Effector memory CD4-positive, alpha-beta T cell (primary cell): ENCODE measurements at places on chromosomes 1 and 21.

- no peak for DNase-seq
Measured at GRCh38 chr1:70486676-70487458, 75.8 kb downstream of the CTH start.

- DNase-seq = no peak
Measured at GRCh38 chr1:7608628-7609305, 162.3 kb upstream of the VAMP3 start.

DNA sequence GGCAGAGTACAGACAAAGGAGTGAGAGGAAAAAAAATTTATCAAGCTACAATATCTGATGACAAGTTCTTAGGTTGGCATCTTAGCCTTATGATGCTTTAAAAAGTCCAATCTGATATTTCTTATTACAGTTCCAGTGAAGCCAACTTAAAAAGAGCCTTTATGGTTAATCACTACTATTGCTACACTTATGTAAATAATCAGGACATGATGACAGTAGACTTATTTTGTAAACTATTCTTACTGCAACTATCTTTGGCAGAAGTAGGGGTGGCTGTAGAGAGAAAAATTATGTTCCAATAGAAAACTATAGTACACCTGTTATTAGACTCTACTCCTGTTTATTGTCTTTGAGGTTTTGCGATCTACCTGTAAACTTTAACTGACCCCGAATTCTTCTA lies 25.8 kb upstream of the NUF2 start:
- DNase-seq = no peak

GRCh38 chr1:12757836-12758235 lies 11.8 kb downstream of the CFAP107 start:
- no peak for DNase-seq

GRCh38 chr1:119431836-119432235 lies 16.9 kb downstream of the HSD3B2 start:
- no peak for DNase-seq

DNA sequence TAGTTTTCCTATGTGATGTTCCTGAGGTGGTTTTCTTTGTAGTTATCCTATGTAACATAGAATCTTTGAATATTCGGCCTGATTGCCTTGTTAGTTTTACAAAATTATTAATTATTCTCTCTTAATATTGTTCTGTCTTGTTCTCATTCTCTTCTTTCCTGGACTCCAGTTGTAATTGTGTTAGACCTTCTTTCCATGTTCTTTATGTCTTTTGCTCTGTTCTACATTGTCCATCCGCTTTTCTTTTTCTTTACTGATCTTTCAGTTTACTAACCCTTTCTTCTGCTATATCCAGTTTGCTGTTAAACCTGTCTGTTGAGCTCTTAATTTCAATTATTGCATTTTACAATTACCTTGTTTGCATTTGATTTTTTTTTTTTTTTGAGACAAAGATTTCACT lies 89.3 kb downstream of the PEX14 start:
- no peak for DNase-seq

- no peak for DNase-seq
Measured at GRCh38 chr1:91583326-91583755, 82.7 kb downstream of the CDC7 start.

DNA sequence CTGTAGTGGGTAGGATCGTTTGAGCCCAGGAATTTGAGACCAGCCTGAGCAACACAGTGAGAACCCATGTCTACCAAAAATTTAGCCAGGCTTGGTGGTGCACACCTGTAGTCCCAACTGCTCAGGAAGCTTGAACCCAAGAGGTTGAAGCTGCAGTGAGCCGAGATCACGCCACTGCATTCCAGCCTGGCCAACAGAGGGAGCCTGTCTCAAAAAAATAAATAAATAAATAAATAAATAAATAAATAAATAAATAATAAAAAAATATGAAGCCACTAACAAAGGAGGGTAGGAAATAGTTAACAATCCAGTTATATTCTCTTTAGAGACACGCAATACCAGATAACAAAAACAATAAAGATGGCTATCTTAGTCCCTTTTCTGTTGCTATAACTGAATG lies 11.9 kb upstream of the CBR3 start:
- DNase-seq = no peak

DNA sequence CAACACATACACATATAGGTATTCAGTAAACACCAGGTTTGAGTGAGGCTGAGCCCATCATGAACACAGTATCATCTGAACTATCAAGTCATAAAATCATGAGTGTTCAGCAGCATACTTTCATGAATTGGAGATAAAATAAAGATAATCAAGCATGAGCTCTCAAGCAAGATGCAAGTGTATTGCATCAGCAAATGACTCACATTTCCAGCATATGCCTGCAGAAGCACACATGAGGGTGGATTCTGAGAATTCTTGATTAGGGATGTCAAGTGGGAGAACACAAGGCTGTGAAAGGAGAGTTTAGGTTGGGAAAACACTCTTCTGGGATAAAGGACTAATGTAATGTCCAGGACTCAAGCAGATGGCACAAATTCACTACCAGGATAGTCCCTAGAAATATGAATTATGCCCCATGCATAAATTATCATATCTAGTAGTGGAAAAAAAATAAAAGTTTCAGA lies 299.2 kb downstream of the SRGAP2C start:
- no peak for DNase-seq

GRCh38 chr1:39160703-39161102 lies 43.8 kb upstream of the MACF1 start:
- DNase-seq = no peak

GRCh38 chr1:5878971-5879370 lies 113.3 kb downstream of the NPHP4 start:
- no peak for DNase-seq

DNA sequence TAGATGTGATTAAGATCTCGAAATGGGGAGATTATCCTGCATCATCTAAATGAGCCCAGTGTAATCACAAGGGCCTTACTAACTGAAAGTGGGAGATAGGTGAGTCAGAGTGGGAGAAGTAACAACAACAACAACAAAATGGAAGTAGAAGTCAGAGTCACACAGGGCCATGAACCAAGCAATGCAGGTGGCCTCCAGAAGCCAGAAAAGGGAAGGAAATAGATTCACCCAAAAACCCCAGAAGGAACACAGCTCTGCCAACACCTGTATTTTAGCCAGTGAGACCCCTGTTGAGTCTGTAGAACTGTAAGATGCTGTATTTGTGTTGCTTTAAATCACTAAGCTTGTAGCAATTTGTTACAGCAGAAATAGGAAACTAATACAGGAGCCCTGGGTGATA lies 4.1 kb downstream of the TAGLN2 start:
- no peak for DNase-seq

DNA sequence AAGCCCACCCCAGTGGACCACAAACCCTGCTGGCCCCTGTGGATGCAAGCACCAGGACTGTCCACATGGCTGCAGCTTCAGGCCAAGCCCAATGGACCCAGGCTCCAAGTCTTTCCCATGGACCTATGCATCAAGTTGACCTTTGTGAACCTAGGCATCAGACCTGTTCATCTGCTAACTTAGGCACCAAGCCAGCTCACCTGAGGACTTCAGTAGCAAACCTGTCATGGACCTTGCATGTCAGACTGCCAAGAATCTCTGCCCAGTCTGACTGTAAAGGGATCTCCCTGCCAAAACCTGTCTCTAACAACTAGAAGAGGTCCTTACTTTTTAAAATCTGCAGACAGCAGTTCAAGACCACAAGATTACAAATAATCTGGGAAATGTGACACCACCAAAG lies 37.8 kb downstream of the FMO3 start:
- no peak for DNase-seq

GRCh38 chr1:151406176-151406575 lies 6.8 kb downstream of the PSMB4 start:
- no peak for DNase-seq

DNA sequence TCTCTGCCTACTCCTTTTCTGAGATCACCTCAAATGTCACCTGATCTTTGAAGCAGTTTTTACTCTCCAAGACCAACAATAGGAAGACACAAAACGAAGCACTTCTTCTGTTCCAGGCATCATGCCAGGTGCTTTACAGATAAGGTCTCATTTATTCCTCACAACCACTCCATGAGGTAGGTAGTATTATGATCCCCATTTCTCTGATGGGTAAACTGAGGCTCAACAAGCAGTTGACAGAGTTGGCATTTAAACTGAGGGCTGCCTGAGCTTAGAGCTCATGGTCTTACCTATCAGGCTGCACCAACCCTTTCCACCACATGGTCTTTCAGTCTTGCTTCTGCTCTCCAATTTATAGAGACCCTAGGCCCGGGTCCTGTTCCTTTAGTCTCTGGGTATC lies 147.2 kb upstream of the JUN start:
- DNase-seq = no peak

DNA sequence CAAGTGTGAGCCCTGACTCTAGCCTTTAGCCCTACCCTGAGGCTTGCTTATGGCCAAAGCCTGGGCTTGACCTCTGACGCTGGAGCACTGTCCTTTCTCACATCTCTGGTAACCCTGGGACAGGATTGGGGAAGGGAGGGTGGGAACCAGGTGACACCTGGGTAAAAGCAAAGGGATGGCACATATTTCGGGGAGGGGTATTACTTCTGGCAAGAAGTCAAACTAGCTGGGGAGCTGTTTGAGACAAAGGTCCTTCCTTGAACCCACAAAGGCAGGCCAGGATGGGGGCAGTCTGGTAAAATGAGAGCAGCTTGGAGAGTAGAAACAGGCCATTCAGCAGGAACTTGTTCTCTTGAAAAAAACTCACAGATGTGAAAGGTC lies 2.0 kb downstream of the MOB3C start:
- no peak for DNase-seq

GRCh38 chr21:42526379-42526727 lies 12.7 kb downstream of the SLC37A1 start:
- no peak for DNase-seq

GRCh38 chr1:160829766-160830165 lies 32.9 kb downstream of the CD244 start:
- no peak for DNase-seq

DNA sequence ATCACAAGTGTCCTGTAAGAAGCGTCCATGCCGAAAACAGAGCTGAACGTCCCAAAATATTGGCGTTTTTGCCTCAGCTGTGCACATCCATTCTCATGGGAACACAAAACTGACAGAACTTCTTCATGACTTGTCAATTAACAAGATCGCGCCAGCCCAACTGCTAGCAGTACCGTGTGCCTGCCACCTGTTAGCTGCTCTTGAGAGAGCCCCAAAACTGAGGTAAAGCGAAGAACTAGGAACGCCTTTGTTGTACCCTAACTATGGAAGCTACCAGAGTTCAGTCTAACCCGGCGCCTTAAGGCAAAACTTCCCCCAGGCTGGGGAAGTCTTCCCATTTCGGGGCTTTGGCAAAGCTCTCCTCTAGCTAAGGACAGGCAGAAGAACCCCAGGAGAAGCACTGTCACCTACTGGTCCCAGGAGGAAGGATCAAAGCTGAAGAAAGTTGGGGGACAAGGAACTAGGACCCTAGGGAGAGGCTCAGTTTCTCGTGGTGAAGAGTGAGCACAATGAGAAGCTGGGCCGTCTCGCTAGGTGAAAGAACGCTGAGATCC lies 719 bp downstream of the EYA3 start:
- no peak for DNase-seq

DNA sequence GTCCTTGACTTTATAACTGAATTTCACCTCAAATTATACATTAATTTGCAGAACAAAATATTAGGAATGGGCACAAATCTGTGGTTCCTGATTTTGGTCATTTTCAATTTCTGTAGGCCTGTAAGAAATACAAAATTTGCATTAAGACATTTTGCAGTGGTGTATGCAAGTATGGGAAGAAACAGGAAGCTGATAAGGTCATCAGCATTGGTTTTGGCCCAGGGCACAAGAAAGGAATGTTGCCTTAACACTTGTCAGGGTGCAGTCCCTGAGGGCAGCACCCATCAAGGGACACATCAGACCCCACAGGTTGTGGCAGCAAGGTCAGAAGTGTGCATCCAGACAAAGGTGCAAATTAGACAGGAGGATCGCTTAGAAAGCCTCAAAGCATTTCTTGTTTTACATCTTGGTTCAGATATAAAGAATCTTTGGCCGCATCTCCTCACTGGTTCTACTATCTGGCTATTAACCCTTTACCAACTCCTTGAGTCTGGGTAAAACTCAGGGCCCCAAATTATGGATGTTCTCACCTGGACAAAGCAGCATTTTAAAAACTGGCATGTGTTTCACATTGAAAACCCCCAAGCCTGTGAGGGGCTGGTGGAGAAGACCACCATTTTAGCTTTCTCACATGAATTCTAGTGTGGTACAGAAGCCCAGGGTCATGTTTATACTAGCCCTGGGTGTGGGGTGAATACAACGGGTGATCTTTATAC lies 182.4 kb downstream of the CDC7 start:
- no peak for DNase-seq

- DNase-seq = no peak
Measured at GRCh38 chr21:28444111-28444510, 548.6 kb downstream of the LTN1 start.

GRCh38 chr1:219422811-219423598 lies 189.9 kb downstream of the ZC3H11B start:
- no peak for DNase-seq

- no peak for DNase-seq
Measured at GRCh38 chr1:184471686-184472085, 84.9 kb downstream of the C1orf21 start.

DNA sequence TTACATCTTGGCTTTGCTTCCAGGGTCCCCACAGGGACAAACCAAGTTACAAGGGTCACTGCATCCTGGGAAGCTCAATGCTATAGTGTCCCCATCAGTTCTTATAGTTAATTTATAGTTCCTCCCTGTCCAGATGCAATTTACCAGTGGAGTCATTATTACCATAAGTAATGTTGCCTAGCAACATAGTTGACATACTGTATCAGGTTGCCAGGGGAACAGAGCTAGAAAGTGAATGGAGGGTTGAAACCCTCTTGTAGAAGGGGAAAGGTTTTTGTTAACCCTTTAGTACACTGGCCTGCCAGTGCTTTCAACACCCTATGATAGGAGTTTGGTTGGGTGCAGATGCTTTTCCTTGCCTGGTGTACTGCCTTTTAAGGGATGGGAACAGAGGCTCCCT lies 34.3 kb upstream of the TTC4 start:
- no peak for DNase-seq

DNA sequence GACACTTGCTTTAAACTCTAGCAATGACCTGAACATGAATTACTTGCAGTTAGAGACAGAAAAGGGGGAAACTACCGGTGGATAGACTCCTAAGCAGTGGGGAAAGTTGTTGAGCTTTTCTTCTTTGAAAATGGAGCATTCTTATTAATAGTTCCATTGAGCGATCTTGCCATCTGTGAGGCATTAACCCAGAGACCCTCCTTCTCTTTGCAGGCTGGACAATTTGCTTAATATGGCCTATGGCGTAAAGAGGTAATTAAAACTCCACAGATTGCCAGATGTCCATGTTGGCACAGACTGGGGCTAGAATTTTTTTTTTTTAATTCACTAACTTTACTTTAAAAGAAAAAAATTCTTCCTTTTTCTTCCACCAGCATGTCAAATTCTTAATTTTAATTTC lies 88.5 kb downstream of the ELAVL4 start:
- no peak for DNase-seq

GRCh38 chr1:207248544-207249198 lies 72.8 kb upstream of the CD55 start:
- DNase-seq = no peak
